ENCODE measurements at places on chromosomes 13 and 19. TPM values are rescaled to one million over a fixed set of nuclear protein-coding genes. Genes with fewer than 3 reads are reported as not detected.

The SPC24 gene
- total RNA-seq: 0.10 TPM

The ZNF677 gene
- total RNA-seq: 5.5 TPM

The FFAR2 gene
- total RNA-seq: 16.5 TPM

The CEACAM16 gene
- total RNA-seq: not detected

The NUDT19 gene
- total RNA-seq: 5.7 TPM

The ZNF345 gene
- total RNA-seq: 5.0 TPM

The FLT1 gene
- 1.8 TPM for total RNA-seq

Measured in mononuclear cell (primary cell).